AG09309 (cell line): ENCODE measurements at places on chromosomes 6 and 20.

GRCh38 chr6:170085475-170086401 is 205.1 kb downstream of the DLL1 start:
- DNase-seq = no peak

GRCh38 chr6:85561750-85562357 is 31.8 kb downstream of the SNX14 start:
- DNase-seq = no peak

- no peak for DNase-seq
These were observed 18.7 kb downstream of the UQCC2 start for GRCh38 chr6:33692760-33693158.

GRCh38 chr6:1053586-1053985 is 258.3 kb upstream of the FOXQ1 start:
- DNase-seq = no peak

DNA sequence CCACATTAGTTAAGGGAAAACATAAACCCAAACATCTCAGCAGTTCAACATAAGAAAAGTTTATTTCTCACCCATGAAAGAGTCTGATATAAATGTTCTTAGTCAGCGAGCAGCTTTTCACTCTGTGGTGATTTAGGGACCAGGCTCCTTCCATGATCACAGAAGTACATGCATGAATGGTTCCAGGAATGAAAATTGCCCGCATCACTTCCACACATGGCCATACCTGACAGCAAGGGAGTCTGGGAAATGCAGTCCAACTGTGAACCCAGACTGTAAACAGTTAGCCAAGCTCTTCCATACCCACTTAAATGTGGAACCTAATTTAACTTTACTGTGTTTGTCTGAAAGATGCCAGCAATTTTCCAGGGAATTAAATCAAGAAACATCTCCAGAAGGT is 353.9 kb downstream of the HACE1 start:
- no peak for DNase-seq

- no peak for DNase-seq
These were observed 98.7 kb downstream of the ADGRG6 start for GRCh38 chr6:142400495-142400894.

- DNase-seq = no peak
These were observed 473.0 kb upstream of the SPTLC3 start for GRCh38 chr20:12535770-12536169.

GRCh38 chr6:1094306-1094705 is 217.6 kb upstream of the FOXQ1 start:
- DNase-seq = no peak

- peak; percentile 21 for DNase-seq
These were observed 175.4 kb downstream of the IBTK start for GRCh38 chr6:82072121-82072521.

- DNase-seq = no peak
These were observed 111.8 kb downstream of the TBXT start for GRCh38 chr6:166055801-166056200.

GRCh38 chr6:63808576-63808975 is 173.0 kb downstream of the PHF3 start:
- DNase-seq = no peak

DNA sequence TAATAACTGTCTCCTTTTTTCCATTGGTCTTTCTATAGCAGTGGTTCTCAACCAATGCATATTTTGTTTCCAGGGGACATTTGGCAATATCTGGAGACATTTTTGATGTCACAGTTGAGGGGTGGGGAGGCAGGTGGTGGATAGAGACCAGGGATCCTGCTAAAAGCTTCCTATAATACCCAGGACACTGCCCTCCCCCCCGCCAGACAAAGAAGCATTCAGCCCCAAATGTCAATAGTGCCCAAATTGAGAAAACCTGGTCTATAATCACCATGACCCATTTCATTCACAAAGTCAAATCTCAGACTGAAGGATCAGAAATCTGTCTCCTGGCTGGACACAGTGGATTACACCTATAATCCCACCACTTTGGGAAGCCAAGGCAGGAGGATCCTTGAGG is 128.8 kb downstream of the BMP7 start:
- DNase-seq = no peak

GRCh38 chr20:53914781-53915445 is 155.5 kb downstream of the BCAS1 start:
- no peak for DNase-seq

DNA sequence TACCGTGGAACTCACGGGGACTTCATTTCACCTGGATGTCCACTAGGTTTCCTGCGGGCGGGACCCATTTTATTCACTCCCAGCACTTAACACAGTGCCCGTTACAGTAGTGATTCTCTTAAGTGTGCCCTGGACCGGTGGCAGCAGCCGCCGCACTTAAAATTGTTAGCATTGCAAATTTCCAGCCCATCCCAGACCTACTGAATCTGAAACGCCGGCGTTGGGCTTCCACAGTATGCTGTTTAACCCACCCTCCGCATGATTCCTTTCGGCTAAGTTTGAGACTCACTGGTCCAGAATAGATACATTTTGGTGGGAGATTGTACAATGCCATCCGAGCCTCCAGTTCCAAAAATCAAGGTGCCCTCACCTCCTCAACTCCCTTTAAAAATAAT is 967 bp downstream of the SMPDL3A start:
- no peak for DNase-seq

DNA sequence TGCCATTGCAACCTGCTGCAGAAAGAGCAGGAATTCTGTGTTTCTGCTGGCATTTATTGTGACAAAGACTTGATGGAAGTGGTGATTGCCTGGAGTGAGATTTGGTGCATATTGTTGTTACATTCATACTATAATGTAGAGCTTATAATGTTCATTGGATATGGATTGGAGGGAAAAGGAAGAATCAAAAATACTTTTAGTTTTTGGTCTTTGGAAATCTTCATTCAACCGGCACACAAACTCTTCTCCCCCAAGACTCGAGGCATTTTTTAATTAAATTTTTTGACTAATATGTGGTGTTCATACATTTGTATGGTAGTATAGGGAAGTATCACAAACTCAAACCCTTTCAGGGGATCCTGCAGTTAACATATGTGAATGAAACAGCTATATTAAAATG is 380.8 kb downstream of the DOK5 start:
- DNase-seq = no peak

DNA sequence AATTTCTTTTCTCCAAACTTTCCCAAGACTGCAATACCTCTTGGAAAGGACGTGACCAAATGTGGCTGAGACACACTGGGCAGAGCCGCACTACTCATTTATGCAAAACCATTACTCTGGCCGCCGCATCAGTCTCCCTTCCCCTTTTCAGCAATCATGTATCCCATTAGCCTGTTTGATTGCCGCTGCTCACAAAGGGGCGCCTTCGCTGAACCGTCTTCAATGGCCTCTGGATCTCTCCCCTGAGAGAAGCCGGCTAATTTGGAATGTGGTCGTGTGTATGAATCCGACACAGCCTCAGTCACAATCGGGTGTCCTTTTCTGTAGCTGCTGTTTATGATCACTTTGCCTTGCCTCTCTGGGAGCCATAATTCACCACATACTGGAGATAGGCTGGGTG is 361.1 kb downstream of the ZFAND3 start:
- no peak for DNase-seq

DNA sequence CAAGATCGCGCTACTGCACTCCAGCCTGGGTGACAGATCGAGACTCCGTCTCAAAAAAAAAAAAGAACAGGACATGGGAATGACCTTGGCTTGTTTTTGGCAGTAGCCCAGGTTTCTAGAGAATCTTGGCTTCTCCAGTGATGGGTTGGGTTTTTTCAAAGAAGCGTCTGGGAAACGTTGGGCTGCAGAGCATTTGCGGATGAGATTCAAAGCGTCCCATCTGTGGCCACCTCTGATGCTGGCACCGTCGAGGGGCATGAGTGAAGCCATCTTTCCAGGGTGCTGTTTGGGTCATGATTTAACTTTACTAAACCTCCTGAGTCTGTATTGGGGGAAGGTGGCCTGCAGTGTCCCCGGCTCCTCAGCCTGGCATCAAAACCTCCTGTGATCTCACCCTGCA is 43.2 kb upstream of the SRF start:
- DNase-seq = no peak

DNA sequence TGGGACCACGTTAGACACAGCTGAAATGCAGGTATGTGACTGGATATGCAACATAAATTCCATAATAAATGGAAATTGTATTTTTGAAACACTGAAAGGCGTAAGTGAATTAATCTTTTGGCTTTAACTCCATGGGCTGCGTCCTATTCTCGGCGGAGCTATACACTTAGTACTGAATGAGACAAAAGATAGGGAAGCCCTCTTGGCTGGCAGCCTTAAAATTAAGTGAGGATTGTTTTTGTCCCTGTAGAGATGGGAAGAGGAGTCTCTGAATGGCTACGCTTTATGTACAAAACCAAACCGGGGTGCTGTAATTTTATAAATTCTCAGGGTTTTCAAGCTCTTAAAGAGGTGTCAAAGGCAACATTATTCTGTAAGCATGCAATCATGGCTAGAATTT is 429.8 kb downstream of the QKI start:
- DNase-seq = no peak

DNA sequence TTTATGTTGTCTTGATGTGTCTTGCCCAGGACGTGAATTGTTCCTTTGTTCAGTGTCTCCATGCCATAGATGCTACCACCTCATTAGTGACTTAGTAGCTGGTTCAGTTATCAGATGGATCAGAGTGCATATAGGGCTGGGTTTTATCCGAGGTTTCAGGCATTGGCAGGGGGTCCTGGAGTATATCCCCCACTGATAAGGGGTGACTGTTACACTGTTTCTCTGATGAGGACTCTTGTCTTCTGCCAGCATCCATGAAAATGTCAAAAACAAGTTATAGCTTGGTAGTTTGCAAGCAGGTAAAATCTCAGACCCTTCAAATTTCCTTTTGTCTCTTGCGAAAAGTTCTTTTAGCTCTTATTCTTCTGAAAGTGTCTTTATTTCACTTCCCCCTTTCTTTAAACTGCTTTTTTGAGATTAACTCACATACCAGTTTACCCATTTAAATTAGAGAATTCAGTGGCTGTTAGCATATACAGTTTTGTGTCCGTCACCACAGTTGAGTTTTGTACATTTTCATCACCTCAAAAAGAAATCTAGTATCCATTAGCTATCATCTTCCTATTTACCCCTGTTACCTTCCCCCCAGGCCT is 109.2 kb downstream of the CDYL start:
- DNase-seq = no peak

DNA sequence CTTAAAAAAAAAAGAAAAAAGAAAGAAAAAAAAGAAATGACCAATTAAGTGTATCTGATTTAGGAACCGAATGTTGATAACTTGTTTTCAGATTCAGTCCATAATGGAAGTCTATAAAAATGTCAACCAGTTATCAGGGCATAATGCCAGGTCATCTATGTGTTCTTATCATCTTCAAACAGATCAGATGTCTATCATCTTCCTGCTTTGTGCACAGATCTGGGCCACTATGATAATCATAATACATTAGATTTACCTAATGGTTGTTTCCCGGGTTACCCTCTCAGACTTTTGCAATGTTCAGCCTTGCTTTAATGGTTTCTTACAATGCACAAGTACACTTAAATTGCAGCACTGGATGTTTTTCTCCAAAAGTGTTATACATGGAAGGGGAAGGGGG is 100.6 kb downstream of the NKAIN2 start:
- no peak for DNase-seq

DNA sequence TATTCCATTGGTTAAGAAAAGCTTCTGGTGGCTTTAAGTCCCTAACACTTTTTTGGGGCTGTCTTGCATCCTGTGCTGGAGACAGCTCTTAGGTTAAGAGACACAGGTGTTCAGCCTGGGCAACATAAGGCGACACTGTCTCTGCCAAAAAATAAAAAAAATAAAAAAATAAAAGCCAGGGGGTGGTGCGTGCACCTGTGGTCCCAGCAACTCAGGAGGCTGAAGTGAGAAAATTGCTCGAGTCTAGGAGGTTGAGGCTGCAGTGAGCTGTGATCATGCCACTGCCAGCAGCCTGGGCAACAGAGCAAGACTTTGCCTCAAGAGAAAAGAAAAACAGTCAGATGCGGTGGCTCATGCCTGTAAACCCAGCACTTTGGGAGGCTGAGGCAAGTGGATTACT is 55.6 kb upstream of the ZMYND8 start:
- no peak for DNase-seq

GRCh38 chr6:143223895-143224294 is 163.2 kb downstream of the AIG1 start:
- no peak for DNase-seq

- DNase-seq = no peak
These were observed at the start of gene LY86 for GRCh38 chr6:6588064-6588923. Gene LY86 (plus strand): TSS chr6:6588720. CDS start chr6:6588735, 15 bp downstream.

GRCh38 chr6:151413372-151414145 is 22.2 kb upstream of the ZBTB2 start:
- no peak for DNase-seq

DNA sequence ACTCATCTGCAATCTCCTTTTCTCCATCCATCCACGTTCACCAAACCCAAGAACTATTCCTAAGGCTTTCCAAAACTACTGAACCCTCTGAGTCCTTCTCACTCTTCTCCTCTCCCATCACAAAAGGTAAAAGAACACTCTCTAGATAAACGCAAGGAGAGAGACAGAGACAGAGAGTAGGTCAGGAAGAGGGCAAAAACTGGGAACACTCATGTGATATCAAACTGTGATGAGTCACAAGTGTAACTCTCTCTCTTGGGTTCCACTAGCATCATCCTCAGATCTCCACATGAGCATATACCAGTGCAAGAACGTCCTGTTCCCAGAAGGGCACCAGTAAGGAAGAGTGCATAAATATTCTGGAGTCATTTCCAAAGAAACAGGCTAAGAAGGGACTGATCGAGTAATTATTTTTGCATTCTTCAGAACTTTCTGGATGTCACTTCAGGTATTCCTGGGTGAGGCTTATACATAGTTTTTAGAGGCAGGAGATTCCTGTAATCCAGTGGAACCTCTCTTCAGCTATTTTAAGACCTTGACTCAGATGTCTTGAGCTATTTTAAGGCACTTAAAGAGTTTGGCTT is 47.3 kb upstream of the STXBP5 start:
- no peak for DNase-seq

- DNase-seq = no peak
These were observed 21.9 kb downstream of the FBXL4 start for GRCh38 chr6:98925831-98926230.

DNA sequence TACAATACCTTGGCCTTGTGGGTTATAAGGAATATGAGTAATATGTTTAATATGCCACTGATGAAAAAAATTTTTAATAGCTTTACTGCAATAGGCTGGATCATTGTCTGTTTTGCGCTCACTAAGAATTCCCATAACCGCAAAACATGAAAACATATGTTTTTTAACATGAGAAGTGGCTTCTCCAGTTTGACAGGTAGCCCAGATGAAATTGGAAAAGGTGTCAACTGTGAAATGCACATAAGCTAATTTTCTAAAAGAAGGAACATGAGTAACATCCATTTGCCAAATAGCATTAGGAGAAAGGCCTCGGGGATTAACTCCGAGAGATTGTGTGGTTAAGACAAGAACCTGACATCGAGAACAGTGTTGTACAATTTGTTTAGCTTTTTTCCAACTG is 4.9 kb downstream of the GLYATL3 start:
- no peak for DNase-seq

GRCh38 chr6:168104636-168105035 is 25.6 kb upstream of the FRMD1 start:
- no peak for DNase-seq
